ENCODE measurements at places on chromosomes 7 and 10.

- no peak for DNase-seq
These were observed 254.1 kb downstream of the WDR37 start for GRCh38 chr10:1310271-1310789.

GRCh38 chr7:154744861-154745258, 258.1 kb downstream of the PAXIP1 start:
- no peak for DNase-seq

GRCh38 chr7:1883834-1884582, 213.9 kb downstream of the ELFN1 start:
- no peak for DNase-seq

DNA sequence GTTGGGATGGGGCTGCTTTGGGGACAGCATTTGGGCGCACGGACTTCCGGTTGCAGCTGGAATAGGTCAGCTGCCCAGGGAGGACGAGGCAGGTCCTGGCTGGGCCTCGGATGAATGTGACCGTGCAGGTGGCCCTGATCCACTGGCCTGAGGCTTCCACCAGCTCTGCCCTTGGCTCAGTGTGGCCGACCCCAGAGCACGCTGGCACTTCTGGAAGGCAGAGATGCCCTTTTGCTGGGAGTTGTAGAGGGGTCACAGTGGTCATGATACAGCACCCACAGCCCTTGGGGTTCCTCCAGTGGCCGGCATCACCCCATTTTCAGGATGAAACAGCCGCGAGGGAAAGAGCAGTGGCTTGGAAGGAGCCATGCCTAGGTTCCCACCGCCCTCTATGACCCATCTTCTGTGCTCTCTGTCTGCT, 19.0 kb downstream of the ADCY1 start:
- DNase-seq: no peak

DNA sequence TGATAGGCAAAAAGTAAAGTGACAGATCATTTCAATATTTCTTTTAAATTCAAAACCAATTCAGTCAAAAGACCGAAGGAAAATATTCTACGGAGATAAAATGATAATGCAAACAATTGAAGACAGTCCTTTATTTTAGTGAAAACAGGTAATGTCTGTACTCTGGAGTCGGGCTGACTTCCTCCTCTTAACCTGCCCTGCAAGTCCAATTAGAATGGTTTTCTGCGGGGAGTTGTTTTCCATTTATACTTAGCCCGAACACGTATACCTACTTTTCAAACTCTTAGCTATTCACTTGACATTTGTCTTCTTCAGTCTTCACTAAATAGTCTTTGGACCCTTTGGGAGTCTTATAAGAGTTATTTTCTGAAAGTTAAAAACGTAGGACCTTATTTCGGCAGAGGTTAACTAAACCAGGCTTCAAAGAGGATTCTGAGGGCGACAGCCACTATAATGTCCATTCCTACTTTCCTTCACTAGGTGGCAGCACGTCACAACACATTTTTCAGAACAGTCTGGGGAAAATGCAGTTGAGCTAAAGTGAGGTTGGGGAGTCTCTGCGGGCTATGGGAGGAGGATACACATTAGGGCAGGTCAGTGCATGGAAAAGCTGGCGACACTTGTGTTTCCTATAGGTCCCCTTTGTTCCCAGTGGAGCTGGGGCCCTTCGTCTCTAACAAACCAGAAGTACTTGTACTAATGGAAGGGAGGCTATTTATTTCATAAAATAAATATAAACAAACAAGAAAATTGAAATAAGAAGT, 472.0 kb downstream of the KCNMA1 start:
- DNase-seq: no peak

DNA sequence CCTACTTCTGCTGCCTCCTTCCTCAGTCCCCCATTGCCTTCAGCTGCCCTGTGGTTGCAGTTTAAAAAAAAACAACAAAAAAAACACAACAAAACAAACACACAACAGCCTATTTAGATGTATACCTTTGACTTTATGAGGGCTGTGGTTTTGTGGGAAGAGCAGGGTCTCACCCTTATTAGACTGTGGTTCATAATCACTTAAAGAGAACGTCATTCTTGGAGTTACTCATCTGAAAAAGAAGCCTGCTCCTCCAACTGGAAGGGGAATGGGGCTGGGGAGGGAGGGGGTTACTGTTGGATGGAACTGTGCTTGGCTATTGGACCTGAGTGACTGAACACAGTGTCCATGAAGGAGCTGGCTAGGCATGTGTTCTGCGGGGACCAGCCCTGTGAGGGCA, 48.1 kb downstream of the SDK1 start:
- no peak for DNase-seq

- no peak for DNase-seq
These were observed 58.6 kb upstream of the KCNIP2 start for GRCh38 chr10:101902032-101902819.

GRCh38 chr10:73628405-73628804, 12.9 kb downstream of the MYOZ1 start:
- no peak for DNase-seq

DNA sequence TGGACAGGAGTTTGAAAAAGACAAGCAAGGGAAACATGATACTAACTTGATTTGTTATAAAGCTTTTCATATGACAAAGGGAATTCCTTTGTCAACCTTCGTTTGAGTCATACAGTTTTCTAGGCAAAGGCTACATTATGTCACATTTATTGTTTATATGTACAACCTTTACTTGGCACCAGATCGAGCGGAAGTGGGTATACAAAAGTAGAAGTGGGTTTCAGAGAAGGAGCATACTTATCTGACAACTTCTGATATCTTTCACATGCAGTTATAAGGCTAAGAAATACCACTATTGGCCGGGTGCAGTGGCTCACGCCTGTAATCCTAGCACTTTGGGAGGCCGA, 11.0 kb downstream of the STMP1 start:
- no peak for DNase-seq

DNA sequence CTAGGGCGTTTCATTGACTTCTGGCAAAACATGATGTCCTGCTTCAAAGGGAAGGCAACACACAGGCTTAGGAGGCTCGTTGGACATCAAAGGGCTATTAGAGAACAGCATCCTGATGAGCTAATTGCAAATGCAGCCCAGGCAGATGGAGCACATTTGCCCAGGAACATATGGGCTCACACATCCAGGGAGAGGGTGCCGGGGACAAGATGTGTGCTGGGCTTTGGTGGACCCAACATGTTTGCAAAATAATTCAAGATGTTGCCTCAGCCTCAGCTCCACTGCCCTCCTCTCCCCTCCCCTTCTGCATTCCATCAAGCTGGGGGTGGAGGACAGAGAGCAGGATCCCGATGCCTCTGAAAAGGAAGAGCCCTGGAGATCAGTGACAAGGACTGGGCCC, 217.1 kb upstream of the ZMIZ1 start:
- no peak for DNase-seq

GRCh38 chr10:62098278-62099121, 170.1 kb downstream of the RTKN2 start:
- no peak for DNase-seq

DNA sequence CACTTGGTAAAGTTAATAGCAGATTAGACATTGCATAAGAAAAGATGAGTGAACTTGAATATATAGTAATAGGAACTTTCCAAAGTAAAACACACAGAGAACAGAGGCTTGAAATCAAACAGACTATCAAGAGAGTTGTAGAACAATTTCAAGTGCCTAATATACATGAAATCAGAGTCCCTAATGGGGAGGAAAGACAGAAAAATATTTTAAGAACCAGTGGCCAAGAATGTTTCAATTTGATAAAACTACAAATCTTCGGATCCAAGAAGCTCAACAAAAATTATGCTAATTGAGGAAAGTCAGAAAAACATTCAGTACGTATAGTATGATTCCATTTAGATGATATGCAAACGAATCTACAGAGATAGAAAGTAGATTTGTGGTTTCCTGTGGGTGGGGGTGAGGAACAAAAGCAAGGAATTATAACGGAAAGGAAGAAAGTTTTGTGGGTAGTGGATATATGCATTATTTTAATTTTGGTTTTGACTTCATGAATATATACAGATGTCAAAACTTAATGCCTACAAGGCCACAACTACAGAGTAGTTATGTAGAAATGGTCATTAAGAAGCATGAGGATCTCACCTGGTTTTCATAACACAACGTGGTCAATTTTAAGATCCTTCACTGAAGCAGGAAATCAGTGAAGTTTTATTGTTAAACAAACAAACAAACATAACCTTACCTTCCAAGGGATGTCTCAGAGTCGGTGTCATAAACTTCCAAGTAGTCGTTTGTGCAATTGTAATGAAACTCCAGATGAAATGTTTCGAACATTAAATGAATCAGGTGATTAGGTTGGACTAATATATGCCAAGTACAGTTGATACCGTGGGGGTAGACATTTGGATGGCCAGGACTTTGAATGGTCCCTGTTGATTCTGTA, 62.0 kb downstream of the CUBN start:
- DNase-seq: no peak

GRCh38 chr7:25360451-25360850, 132.2 kb upstream of the NPVF start:
- DNase-seq: no peak

DNA sequence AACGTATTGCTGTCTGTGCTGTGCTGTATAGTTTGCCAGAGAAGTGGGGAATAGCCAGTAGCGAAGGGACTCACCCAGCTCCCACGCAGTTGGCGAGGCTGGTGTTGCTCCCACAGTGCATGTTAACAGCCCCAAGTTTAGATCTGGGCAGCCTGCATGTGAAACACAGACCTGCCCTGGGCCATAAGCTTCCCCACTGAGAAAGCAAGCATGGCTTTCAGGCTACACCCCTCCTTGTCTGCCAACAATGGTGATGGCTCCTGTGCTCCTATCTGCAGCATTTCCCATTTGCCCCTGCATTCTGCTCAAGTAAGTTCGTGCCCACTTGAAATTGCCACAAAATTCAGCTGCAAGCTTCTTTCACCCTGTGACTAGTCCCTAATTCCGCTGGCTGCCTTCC, 57.5 kb downstream of the IPMK start:
- DNase-seq: no peak

DNA sequence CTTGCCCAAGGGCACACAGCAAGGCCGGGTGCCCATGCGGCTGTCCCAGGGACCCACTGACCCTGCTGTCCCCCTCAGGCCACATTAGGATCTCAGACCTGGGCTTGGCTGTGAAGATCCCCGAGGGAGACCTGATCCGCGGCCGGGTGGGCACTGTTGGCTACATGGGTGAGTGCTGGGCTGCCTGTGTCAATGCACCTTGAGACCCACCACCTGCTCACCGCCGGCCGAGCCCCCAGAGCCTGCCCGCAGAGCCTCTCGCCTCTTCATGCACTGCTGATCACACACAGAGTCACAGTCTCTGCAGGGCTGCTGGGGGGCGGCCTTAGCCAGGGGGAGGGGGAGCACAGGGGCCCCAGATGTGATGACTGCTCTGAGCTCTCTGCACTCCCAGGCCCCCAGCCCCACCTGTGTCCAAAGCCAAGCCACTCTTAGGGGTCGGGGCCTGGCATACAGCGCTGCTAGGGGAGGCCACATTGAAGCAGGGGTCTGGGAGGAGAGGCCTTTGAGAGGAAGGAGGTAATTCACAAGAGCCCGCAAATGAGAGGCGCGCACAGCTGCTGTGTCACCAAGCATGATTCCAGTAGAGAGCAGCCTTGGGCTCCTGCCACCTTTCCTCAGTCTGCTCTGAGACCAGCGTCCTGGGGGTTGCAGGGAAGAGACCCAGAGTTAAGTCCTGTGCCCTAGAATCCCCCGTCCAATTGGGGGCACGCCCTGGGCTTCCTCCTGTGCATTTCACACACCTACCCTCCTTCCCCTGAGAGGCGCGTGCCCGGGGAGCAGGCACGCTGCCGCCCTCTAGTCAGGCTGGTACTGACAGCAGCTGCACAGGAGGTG, 100.4 kb downstream of the RGS10 start:
- DNase-seq: no peak

DNA sequence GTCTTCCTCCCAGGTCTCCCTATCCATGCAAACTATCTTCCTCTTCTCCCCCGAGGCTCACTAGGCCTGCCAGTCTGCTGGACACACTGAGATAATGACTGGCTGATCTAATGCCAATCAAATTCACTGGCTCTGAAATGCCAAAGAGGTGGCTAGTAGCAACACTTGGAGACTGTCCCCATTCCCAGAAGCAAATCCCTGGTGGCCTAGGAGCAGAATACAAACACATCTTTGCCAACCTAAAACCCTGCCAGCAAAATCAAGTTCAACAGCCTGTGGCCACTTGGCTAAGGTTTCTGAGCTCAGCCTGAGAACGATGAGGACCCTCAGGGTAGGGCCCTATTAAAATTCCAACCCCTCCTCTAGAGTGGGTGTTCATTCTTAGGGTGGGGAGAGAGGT, 46.6 kb downstream of the SH3PXD2A start:
- no peak for DNase-seq

DNA sequence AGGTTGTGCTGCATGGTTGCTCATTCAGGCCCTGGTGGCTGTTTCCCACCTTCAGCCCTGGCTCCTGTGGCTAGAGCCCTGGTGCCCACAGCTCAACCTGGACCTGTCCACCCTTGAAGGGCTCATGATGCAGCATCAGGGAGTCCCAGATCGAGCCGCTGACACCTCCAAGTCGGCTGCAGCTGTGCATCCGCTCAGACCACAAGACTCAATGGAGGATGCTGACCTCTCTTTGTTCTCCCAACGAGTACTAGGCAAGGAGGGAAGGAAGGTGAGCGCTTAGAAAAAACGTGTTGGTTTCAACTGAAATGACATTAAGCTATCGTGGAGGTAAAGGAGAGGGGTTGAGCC, 9.5 kb upstream of the C10orf95 start:
- no peak for DNase-seq

- DNase-seq: no peak
These were observed 150.6 kb upstream of the TMEM72 start for GRCh38 chr10:44760513-44760912.

DNA sequence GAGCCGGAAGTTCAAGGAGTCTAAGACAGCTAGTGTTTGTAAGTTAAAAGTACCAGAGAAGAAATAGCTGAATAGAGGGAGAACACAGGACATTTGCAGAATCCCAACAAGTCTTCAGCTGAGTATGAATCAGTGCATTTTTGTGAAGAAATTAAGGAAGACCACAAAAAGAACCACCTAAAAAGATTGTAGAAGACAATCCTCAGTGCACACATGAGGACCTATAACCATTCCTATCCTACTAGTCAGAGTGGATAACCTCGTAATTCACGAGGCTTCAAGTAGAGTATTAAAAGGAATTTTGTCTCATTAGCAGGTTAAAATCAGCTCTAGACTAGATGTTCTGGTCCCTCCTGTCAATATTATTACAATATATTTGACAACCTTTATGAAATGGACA, 295.4 kb upstream of the KAT6B start:
- DNase-seq: no peak

GRCh38 chr10:17357781-17358180, 96.6 kb downstream of the ST8SIA6 start:
- no peak for DNase-seq

- no peak for DNase-seq
These were observed 125.1 kb upstream of the NRP1 start for GRCh38 chr10:33459602-33460001.

DNA sequence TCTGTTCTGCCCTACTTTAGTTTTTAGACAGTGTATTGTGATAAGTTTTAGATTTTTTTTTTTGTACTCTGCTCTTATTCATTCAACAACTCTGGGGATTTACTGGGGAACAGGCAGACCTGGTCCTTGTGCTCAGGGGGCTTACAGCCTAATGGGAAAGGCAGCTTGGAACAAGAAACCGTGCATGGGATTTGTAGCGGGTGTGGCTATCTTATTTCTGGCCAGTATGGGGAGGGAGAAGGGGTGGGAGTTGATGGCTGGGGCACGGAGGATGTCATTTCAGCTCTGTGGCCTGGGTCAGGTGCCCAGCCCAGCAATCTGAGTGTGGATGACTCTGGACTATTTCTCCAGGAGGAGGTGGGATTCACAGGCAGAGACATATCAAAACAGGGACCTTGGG, 47.0 kb downstream of the GRK5 start:
- no peak for DNase-seq

- DNase-seq: no peak
These were observed 114.0 kb downstream of the WDFY4 start for GRCh38 chr10:48798481-48799254.
